Renal cortex interstitium (tissue), 15 donors: ENCODE measurements at places on chromosomes 4 and X. TPM values are rescaled to one million over a fixed set of nuclear protein-coding genes. Genes with fewer than 3 reads are reported as not detected.
A peak's percentile ranks its signal among the peaks of the same experiment; 100 is the strongest.

Gene BANK1
- polyA plus RNA-seq = 2.9 TPM

Gene DMP1
- not detected for polyA plus RNA-seq

- DNase-seq = no peak
Observed at GRCh38 chr4:163493643-163494359, 689 bp upstream of the TMA16 start.

- DNase-seq = no peak
Observed at GRCh38 chr4:105715692-105716278, 7.2 kb downstream of the GSTCD start.

DNA sequence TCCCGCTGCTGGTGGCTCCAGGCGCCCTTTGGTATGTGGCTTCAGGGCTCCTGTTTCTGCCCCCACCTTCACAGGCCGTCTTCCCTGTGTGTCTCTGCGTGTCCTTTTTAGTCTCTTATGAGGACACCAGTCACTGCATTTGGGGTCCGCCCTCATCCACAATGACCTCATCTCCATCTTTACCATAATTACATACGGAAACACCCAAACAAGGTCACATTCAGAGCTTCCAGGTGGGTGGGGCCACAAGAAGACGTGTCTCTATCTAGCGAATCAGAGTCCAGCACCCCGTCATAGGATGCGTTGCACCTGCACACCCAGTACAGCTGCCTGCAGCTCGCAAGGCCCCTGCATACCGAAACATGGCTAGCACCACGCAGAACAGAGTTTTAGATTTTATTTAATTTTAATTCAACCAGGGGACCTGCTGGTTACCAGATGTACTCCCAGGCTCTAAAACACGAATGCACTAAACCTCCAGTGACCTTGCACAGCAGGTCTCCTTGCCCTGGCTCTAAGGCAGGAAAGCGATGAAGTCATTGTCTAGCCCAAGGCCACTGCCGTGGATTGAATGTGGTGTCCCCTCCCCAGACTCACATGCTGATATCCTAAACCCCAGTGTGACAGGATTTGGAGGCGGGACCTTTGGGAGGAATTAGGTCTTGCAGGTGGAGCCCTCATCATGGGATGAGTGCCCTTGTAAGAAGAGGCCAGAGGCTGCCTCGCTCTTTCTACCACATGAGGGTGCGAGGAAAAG, 30.3 kb downstream of the ABLIM2 start:
- DNase-seq = no peak

DNA sequence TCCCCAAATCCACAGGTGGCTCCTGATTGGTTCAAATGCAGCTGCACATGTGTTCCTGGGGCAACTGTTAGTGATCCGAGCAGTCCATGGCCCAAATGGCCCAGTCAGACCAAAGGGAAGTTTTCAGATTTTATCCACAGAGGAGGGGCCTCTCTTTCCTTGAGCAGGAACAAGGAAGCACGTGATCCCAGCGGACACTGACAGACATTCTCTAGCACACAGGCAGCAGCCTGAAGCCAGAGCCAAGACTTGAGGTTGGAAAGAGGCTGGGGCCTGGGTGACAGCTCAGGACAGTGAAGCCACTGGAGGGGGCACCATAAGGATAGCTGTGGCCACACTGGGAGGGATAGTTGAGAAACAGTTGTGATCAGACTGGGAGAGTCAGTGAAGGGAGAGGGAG, 3.5 kb upstream of the ZFP92 start:
- DNase-seq = no peak

DNA sequence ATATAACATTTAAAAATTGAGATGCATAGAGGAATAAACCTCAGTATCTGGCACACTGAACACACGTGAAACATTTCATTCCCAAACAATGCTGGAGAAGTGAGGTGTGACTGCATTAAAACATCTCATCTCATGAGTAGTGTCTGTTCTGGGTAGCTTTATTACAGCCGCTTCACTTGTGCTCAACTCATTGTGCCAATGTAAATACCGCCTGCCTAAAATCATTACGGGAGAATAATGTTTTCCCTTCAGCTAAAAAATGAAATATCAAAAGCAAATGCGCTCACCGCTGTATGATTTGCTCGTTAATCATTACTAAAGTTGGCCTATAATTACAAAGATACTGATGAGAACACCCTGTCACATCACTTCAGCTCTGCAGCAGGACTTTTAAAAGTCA, 110.2 kb upstream of the PRPS2 start:
- no peak for DNase-seq

Gene EPGN
- polyA plus RNA-seq = 1.5 TPM

Gene ETDB
- not detected for polyA plus RNA-seq

GRCh38 chr4:177016541-177017141, 223.9 kb upstream of the VEGFC start:
- no peak for DNase-seq

Gene DMRTC1B
- polyA plus RNA-seq = 4.0 TPM

DNA sequence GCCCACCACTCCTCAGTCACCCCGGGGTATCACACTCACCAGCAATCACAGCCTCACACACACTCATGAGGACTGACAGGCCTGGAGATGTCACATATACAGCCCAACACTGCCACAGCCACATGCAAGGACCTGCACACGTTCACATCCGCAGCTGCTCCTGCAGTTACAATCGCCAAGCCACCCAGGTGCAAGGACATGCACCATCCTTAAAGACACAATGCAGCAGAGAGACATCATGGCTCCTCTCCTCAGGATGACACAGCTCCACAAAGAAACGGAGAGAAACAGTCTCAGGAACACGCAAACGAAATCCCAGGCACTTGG, 1.1 kb downstream of the PCSK1N start:
- no peak for DNase-seq

Gene POU3F4
- 8.1 TPM for polyA plus RNA-seq

DNA sequence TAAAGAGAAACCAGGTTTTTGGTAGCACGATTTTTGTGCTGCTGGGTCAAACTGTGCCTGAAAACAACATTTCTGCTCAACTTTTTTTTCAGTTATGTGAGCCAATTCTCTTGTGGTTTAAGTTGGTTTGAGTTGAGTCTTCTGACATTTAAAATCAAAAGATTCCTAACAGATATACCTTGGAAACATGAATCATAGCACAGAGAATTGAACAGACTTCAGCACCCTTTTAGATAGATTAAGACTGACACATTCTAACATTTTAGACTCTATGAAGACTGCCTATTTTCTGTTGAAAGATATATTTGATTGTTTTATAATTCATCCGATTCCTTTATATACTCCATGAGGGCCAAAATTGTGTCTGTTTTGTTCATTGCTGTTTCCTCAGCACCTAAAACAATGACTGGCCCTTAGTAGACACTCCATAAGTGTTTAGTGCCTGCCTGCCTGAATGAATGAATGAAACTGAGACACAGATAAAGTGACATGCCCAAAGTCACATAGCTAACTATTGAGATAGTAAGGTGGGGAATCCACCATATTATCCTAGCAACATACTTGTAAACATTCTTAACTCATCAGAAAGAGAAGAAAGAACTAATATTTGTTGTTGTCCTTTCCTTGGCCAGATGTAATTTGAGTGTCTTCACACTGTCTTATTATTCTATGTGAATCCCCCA, 624.0 kb downstream of the MID1IP1 start:
- DNase-seq = no peak

GRCh38 chr4:143517764-143518163, 4.3 kb downstream of the SMARCA5 start:
- no peak for DNase-seq

- no peak for DNase-seq
Observed at GRCh38 chrX:83145876-83146275, 362.2 kb upstream of the POU3F4 start.

Gene SMIM31
- 0.29 TPM for polyA plus RNA-seq

- no peak for DNase-seq
Observed at GRCh38 chr4:159566786-159567185, 463.9 kb downstream of the RAPGEF2 start.

Gene TSPAN5
- polyA plus RNA-seq = 32.8 TPM

Gene TLR2
- 9.0 TPM for polyA plus RNA-seq

- DNase-seq = no peak
Observed at GRCh38 chr4:89765966-89766365, 71.0 kb downstream of the SNCA start.

GRCh38 chr4:87521757-87522374, 7.3 kb downstream of the SPARCL1 start:
- DNase-seq = no peak

- DNase-seq = no peak
Observed at GRCh38 chrX:109714340-109714958, 18.6 kb downstream of the ACSL4 start.

GRCh38 chrX:153226344-153227185, 47.5 kb downstream of the MAGEA1 start:
- peak; percentile 21 for DNase-seq

Gene SPANXN4
- polyA plus RNA-seq = not detected

DNA sequence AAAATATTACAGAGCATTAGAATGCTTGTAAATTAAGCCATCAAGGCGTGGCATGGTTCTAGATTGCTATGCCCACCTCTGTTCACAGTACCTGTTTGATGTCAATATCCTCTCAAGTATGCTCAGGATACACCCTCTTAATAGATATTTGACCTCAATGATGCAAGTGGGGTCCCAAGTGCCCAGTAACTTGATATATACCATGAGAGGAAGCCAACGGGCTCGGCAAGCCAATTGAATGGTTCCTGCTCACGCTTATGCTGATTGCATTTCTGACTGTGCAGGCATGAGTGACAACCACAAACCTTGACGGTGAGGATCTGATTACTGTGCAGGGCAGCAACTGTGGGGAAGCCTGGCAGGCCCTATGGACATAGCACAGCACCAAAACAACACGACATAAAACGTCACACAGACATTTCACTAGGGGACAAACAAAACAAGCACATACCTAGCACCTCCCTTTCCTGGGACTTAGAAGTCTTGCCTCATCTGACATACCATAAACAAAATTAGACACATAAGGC, 179.1 kb upstream of the ETNPPL start:
- DNase-seq = no peak

- no peak for DNase-seq
Observed at GRCh38 chr4:168908093-168908492, 102.0 kb downstream of the CBR4 start.

DNA sequence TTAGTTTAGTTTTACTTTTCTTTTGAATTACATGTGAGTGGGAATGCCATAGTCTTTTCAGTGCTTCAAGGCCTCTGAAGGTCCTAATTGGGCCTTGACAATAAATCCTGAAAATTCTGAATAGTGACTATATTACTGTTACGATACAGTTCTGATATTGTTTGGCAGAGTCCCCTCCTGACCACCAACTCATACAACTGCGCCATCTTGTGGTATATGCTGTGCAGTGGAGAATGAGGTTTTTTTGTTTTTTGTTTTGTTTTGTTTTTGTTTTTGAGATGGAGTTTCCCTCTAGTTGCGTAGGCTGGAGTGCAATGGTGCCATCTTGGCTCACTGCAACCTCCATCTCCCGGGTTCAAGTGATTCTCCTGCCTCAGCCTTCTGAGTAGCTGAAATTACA, 56.6 kb upstream of the CHRDL1 start:
- no peak for DNase-seq

DNA sequence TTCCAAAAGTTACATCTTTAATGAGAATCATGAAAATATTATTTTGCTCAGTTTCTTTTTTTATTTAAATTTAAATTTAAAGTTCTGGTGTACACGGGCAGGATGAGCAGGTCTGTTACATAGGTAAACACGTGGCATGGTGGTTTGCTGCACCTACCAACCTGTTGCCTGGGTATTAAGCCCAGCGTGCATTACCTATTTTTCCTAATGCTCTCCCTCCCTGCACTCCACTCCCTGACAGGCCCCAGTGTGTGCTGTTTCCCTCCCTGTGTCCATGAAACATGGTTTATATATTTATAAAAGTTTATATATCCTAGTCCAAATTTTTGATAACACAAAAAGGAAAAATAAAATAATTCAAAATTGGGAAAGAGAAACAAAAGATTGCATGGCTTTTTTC, 4.0 kb downstream of the AFP start:
- no peak for DNase-seq

- DNase-seq = no peak
Observed at GRCh38 chrX:75648803-75649588, 126.2 kb upstream of the ZDHHC15 start.

Gene MAGEA2B
- not detected for polyA plus RNA-seq

- no peak for DNase-seq
Observed at GRCh38 chr4:174523025-174523693, 871 bp upstream of the HPGD start.

- DNase-seq = no peak
Observed at GRCh38 chr4:12296366-12296765, 867.7 kb upstream of the HS3ST1 start.

- no peak for DNase-seq
Observed at GRCh38 chr4:154603033-154603943, 9.2 kb downstream of the FGG start.

Gene USP26
- not detected for polyA plus RNA-seq

DNA sequence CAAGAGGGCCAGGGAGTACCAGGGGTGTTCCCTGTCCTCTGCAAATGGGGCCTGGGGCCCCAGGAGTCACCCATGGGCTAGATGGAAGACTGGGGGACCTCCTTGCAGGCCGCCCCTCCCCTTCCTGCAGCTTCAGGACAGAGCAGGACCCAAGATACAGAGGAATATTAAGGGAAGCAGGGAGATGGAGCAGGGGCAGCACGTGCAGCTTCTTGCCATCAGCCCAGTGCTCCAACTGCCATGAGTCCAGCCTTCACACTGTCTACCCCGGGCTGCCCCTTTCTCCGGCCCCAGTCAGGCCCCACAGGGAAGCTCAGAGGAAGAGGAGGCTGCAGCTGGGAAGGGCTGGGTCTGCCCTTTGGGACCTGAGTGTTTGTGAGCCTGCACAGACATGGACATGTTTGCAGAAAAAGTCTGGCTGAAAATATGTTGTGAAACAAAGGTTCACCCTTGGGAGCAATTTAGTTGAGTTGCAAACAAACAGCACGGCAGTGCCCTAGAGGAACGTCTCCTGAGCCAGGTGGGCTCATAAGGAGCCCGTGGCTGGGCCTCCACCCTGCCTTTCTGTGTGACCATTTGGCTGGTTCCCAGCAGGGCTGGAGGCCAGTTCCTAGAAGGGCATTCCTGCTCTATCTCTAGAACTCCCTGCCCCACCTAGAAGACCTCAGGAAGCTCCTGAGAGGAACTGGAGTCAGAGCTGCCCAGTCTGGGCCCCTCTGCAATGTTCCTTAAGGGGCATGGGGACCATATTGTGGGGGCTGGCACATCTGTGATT, 8.9 kb downstream of the FATE1 start:
- no peak for DNase-seq

DNA sequence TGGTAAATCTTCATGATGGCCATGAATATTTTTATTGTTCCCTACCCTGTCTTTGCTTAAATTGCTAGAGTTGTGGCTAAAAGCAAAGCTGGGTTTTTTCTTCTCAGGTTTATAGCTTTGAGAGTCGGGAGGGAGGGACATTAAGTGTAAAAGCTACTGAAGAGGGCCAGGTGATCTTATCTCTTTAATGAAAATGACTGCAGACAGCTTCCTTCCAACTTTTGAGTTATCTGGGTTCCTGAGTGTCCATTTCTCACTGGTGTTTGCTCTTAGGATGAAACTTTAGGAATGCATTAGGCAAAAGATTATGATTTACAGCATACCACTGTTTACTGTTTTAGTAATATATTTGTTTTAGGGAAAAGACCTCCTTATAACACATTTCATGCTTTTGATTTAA, 187.7 kb downstream of the SHROOM3 start:
- DNase-seq = no peak
